Tibial nerve (tissue), 4 donors: ENCODE measurements at places on chromosomes 6 and 20. TPM values are rescaled to one million over a fixed set of nuclear protein-coding genes. Genes with fewer than 3 reads are reported as not detected.

GRCh38 chr6:126054258-126054702 is 67.9 kb downstream of the TRMT11 start:
- DNase-seq: no peak

DNA sequence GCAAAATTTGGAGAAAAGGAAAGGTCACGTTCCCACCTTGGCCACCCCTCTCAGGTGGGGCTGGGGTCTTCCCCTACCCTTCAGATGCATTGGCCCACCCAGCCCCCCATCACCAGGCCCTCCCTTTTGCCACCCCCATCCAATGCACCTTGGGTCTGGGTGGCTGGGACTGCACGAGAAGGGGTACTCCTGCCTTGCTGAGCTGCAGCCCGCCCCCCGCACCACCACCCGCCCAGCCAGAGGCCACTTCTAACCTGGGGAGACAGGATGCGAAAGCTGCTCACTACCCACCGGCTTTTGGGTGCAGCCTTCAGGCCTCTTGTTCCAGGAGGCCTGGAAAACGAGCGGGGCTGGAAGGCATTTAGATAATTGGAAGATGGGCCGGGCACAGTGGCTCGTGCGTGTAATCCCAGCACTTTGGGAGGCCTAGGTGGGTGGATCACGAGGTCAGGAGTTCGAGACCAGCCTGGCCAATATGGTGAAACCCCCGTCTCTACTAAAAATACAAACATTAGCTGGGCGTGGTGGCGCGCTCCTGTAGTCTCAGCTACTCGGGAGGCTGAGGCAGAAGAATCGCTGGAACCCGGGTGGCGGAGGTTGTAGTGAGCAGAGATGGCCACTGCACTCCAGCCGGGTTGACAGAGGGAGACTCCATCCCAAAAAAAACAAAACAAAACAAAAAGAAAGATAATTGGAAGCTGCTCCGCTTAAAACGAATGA is 1.2 kb upstream of the CDC25B start:
- DNase-seq: no peak

Gene C6orf52
- not detected for total RNA-seq

GRCh38 chr6:71028877-71029252 is 72.0 kb upstream of the B3GAT2 start:
- no peak for DNase-seq

DNA sequence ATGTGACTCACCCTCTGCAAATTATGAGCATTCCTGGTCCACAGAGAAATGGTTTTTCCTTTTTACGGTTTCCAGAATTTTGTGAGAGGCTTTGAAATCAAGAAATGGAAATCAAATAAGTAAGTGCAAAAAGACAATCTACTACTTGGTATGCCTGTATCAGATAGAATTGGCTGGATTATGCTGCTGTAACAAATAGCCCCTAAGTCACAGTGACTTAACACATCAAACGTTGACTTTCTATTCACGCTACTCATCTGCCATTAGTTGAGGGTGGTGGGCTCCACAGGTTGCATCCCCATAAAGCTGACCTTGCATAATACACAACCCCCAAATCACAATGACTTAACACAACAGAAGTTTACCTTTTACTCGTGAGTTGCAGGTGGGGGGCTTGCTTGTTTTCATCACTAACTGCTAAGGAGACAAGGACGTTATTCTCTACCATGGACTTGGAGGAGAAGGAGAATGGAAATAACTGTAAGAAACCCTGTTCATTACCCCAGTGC is 44.4 kb downstream of the TSHZ2 start:
- no peak for DNase-seq

GRCh38 chr20:20002101-20002998 is 14.8 kb upstream of the NAA20 start:
- no peak for DNase-seq

Gene EFCAB8
- total RNA-seq: 0.30 TPM

GRCh38 chr6:108575905-108576494 is 15.3 kb downstream of the FOXO3 start:
- no peak for DNase-seq

DNA sequence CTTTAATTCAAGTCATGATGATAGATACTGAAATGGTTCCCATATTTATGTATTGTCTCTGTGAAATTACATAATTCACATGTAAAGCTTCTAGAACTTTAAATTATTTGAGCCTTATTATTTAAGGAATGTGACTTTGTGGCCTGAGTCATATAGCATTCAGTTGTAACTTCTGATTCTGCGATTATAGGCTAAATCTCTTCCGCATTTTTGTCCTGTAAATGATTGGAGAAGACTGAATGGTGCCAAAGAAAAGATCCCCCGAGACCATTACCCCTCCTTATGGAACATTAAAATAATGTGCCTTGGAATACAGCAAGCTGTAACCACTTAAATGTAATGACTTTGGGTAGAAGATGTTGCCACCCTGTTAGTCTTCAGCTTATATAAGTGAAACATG is 63.3 kb upstream of the MAP7 start:
- DNase-seq: no peak

DNA sequence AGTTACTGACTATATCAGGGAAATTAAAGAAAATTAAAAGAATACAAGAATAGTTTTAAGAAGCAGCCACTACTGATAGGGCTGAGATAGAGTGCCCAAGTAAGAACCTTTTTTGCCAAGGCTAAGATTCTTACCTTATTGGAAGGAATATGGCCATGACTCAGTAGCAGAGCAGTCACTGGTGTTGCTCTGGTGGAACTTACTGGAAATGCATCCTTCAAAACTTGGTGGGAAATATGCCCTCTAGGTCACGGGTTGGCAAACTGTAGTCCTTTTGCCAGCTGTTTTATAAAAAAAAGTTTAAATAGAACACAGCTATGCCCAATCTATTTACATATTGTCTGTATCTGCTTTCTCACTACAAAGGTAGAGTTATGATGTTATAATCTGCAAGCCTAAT is 6.0 kb downstream of the HSF2 start:
- DNase-seq: no peak

Gene ANGPT4
- total RNA-seq: 4.7 TPM

- no peak for DNase-seq
These were observed 40.4 kb downstream of the SPDEF start for GRCh38 chr6:34515473-34516387.

Gene TBC1D7
- 7.1 TPM for total RNA-seq

DNA sequence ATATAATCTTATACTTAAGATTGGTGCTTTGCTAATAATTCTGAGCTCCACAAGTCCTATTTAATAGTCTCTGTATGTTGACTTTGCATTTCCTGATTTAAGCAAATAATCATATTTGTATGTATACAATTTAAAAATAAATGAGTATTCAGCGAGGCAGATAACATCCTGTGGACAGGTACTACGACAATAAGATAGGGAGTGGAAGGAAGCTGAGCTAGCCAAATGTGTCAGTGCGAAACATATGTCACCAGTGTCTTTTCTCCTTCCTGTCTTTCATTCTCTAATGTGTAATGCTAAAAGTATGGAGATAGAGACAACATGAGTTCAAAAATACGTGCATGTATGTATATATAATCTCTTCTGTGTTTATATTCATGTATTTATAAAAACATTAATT is 359.6 kb upstream of the KCNQ5 start:
- no peak for DNase-seq

DNA sequence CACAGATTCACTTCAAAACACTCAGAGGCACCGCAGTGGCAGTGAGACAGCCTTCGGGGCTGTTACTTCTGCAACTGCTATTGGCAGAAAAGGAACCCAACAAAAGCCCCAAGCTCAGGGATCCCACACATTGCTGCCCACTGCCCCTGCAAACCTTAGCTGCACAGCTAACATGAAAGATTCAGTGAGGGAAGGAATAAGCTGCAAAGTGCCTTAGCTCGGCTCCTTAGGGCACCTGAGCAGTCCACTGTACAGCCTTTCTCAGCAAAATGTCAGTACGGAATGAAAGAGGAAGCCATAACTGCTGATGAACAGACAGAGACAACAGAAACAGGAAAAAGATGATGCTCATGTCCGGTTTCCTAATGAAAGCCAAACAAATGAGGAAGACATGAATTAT is 179.7 kb upstream of the SHLD1 start:
- no peak for DNase-seq

DNA sequence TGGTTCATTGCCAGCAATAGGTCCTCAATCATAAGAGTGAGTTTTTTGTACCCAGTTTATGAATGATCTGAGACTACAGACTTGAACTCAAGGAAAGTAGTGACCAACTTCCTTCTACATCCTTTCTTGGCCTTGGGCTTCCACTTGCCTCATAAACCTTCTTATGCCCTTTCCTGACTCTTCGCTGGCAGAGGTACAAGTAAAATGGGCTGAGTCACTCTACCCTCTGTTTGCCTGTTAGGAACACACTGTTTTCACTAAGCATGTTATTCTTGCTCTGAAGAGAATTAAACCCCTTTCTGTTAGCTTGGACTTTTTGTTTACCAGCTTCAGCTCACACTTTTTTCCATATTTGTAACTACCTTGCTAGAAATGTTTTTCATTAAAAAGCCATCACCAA is 74.4 kb downstream of the PKHD1 start:
- DNase-seq: peak; percentile 50

DNA sequence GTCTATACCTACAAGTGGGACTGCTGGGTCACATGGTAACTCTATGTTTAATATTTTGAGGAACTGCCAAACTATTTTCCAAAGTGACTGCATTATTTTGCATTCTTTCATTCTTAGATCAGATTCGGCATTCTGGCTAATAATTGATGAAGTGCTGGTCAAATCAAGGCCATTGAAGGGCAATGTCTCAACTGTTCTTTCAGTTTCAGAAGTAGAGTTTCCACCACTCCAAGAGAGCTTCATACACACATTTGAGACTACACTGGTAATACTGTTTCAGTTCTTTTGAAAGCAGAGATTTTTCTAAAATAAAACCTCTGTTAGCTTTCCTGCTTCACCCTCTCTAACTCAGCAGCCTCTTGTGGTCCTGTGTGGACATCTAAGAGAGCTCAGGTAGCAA is 154.5 kb downstream of the CFAP61 start:
- DNase-seq: no peak

Gene ZC3H12D
- total RNA-seq: 7.2 TPM

DNA sequence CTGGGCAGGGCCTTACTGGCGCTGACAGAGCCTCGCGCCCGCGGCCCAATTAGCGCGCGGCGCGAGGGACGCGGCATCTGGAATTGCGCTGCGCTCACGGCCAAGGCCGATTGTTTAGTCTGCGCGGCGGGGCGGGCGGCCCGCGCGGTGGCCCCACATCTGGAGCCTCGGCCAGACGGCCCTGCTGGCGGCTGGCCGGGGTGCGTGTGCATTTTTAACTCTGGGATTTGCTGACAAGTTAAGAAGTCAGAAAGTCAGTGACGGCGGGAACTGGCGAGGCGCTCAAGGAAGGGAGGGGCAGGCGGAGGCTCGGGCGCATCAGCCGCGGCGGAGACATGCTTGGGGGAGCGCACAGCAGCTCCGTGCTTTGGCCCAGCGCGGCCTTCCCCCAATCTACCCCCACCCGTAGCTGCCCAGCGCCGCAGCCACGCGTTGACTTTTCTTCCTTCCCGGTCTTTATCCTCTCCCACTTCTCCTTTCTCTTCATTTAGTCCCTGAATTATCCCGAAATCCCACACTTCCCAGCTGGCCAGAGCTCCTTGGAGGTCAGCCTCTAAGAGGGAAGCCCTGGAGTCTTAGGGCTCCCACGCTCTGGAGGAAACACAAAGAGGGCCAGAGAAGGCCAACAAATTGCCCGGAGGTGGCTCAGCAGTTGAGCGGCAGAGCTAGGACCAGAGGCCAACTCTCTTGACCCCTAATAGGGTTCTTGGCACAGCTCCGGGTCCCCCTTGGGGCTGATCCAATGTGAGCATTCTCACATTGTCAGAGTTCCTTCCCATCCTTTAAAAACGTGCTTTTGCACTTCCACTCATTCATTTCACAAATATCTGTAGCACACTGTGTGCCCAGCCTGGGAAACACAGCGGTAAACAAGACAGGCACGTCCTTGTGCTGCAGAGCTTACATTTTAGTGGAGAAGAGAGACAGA is 40.8 kb upstream of the FOXP4 start:
- DNase-seq: peak; percentile 69

Gene SPTLC3
- 13.5 TPM for total RNA-seq

DNA sequence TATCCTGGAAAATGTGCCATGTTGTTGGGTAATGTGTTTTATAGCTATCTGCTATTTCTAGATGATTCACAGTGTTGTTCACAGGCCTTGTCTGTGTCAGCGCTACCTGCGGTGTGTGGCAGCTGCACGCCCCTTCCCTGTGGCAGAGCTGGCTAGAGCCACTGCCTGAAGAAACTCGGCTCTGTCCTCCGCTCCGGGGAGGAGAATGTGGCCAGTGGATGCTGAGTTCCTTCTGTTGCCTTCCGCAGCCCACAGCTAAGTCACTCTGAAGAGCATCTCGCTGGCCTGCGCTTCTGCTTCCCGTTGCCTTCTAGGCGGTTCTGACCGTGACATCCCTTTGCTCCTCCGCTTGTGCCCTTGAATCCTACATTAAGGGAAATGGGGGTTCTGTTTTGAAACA is 135.1 kb downstream of the PLG start:
- no peak for DNase-seq

DNA sequence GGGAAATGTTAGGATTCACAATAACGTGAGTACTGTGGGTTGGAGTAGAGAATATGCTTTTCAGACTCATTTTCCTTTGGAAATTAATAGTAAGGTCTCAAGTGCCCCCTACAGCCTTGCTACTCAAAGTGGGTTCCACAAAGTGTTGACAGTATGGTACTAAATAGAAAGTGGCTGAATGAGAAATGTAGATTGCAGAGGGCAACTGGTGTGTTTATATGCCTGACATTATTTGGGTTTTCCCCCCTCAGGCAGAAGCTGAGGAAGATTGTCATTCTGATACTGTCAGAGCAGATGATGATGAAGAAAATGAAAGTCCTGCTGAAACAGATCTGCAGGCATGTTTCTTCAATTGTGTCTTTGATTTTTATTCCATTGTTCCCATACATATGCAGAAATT is 5.6 kb downstream of the FBXO9 start:
- no peak for DNase-seq
